ENCODE measurements at places on chromosomes 16 and 17.

GRCh38 chr17:74603037-74603635 is 11.1 kb upstream of the CD300LD start:
- DNase-seq, result no peak

GRCh38 chr17:14461227-14461548 is 160.3 kb downstream of the HS3ST3B1 start:
- DNase-seq, result no peak

DNA sequence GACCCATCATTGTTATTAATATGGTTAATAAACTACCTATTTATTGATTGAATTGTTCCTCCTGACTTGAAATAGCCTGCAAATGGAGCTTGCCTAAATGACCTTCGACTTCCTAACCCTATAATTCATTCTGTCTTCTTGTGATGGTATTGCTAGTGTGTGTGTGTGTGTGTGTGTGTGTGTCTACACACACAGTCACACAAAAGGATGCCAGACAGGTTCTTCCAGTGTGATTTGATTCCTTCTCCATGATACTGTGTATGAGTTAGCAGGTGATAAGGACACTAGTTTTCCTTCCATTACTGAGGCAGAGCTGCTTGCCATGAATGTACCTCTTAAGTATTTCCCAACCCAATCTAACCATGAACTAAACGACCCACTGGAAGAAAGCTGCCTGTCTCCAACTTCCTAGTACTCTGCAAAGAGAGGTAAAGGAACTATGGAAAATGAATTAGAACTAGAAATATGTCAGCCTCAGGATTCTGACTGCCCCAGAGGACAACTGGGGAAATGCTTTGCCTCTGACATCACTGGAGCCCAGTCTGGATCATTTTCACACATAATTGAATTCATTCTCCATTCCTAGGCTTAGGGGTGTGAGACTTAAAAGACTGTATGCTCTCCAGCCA is 3.5 kb upstream of the CDC6 start:
- DNase-seq, result peak; percentile 49

GRCh38 chr16:12327971-12328726 is 351.6 kb downstream of the SNX29 start:
- DNase-seq, result no peak

GRCh38 chr17:33229499-33229898 is 63.6 kb downstream of the ASIC2 start:
- DNase-seq, result no peak

GRCh38 chr16:87821376-87822107 is 47.8 kb downstream of the SLC7A5 start:
- no peak for DNase-seq

GRCh38 chr17:81037798-81038733 is 3.1 kb downstream of the BAIAP2 start:
- DNase-seq, result no peak

- peak; percentile 49 for DNase-seq
Observed at GRCh38 chr16:86072328-86073102, 173.6 kb downstream of the IRF8 start.

- DNase-seq, result no peak
Observed at GRCh38 chr16:60608971-60609370, 1427.3 kb downstream of the CDH8 start.

GRCh38 chr16:5490499-5490898 is 392.9 kb upstream of the EEF2KMT start:
- DNase-seq, result no peak

DNA sequence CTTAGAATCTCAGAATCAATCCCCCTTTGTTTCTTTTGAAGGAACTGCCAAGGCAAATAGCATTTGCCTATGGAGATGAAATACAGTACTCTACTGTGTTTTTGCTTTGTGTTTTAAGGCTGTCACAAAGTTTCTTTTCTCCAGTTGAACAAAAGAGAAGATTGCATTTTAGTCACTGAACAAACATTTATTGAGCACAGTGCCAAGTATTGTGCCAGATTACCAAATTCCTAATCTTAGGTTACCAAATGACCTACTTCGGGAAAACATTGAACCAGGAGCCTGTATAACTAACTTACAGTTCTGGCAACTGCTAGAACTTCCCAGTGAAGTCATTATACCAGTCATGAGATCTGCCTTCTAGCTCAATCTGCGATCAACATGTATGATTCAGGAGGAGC is 3.0 kb upstream of the UBB start:
- no peak for DNase-seq

GRCh38 chr16:13041646-13042290 is 140.4 kb downstream of the SHISA9 start:
- DNase-seq, result no peak

DNA sequence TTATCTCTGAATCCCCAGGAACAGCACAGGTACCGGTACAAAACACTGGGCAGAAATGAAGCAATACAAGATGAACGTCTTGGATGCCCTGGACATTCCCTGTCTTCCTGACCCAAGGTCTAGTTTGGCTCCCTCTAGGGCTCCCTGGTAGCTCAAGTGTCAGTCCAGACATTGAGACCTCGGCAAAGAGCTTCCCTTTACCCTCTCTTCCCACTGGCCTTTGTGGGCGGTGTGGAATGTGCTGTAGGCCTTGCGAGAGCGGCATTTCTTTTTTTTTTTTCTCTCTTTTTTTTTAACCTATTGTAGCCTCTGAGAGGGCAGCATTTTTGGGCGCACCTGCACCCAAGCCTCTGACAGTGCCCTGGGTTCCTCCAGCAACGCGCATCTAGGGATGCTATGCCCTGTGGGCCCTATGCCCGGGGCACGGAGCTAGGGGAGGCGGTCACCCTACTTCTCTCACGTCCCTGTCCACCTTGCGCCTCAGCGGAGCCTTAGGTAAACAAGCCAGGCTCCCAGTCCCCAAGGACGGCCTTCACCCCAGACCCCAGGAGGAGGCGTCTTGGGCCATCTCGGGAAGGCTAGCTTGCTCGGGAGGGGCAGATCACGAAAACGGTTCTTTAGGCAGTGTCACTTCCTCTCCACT is 1.2 kb upstream of the NFATC3 start:
- DNase-seq, result no peak

DNA sequence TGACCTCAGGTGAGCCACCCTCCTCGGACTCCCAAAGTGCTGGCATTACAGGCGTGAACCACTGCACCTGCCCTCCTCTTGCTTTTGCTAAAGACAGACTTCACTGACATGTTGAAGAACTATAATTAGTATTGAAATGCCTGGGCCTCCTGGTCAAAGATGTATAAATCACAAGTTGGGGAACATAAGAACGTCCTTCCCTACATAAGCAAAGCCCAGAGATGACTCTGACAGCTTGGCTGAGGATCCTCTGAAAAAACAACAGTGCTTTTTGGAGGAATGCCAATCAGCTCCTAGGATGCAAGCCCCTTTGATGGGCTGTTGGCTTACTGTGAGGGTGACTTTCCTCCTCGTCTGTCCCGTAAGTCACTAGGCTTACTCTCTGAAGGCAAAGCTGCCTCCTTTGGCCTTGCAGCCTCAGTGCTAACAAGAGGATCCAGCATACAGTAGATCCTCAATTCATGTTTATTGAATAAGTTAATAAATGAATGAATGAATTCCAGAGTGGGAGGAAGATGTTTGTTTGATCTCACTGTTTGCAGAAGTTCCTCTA is 6.3 kb downstream of the APOH start:
- DNase-seq, result no peak

GRCh38 chr17:17883801-17884200 is 47.0 kb upstream of the SREBF1 start:
- DNase-seq, result no peak

- no peak for DNase-seq
Observed at GRCh38 chr17:40097087-40097486, 3.3 kb downstream of the NR1D1 start.

DNA sequence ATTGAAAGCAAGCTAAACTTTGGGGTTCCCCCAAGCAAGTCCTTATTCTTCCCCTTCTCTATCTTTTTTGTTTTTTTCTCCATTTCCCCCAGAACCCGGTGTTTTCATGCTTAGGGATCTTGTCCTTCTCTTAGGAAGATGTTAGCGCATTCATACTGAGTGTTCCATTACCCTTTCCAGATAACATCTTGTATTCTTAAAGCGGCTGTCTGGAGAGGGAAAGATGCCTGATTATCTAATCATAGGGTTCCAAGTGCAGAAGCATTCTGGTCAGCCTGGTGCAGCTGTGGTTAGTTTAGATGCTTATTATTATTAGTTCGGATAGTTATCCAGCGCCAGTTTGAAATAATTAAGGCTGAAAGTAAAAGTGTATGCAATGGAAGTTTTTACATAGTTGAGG is 2.0 kb downstream of the TOM1L1 start:
- no peak for DNase-seq

GRCh38 chr17:60067871-60068270 is 10.8 kb downstream of the HEATR6 start:
- DNase-seq, result no peak

DNA sequence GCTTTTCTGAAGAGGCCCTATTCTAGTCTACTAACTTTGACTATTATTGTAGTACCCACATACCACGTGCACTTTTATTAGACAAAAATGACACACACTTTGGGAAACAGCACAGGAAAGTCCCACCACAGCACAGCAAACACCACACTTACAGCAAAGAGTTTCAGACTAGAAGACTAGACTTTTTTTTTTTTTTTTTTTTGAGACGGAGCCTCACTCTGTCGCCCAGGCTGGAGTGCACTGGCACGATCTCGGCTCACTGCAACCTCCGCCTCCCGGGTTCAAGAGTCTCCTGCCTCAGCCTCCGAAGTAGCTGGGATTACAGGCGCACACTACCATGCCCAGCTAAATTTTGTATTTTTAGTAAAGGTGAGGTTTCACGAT is 20.1 kb downstream of the YWHAE start:
- DNase-seq, result no peak

GRCh38 chr17:81831957-81832607 is 1.0 kb downstream of the MCRIP1 start:
- DNase-seq, result no peak

DNA sequence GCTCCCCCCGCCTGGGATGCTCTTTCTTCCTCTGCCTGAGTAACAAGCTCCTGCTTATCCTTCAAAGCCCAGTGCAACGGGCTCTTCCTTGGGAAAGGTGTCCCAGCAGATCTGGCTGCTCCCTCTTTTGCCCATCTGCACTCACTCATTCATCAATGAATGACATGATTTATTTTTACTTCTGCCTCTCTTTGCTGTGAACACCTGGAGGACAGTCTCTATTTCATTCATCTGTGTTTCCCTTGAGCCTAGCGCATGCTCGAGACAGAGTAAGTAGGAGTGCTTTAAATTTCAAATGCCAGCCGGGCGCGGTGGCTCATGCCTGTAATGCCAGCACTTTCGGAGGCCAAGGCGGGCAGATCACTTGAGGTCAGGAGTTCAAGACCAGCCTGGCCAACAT is 22.0 kb upstream of the GINS2 start:
- DNase-seq, result no peak

GRCh38 chr16:85665929-85666328 is 22.8 kb downstream of the GINS2 start:
- no peak for DNase-seq

DNA sequence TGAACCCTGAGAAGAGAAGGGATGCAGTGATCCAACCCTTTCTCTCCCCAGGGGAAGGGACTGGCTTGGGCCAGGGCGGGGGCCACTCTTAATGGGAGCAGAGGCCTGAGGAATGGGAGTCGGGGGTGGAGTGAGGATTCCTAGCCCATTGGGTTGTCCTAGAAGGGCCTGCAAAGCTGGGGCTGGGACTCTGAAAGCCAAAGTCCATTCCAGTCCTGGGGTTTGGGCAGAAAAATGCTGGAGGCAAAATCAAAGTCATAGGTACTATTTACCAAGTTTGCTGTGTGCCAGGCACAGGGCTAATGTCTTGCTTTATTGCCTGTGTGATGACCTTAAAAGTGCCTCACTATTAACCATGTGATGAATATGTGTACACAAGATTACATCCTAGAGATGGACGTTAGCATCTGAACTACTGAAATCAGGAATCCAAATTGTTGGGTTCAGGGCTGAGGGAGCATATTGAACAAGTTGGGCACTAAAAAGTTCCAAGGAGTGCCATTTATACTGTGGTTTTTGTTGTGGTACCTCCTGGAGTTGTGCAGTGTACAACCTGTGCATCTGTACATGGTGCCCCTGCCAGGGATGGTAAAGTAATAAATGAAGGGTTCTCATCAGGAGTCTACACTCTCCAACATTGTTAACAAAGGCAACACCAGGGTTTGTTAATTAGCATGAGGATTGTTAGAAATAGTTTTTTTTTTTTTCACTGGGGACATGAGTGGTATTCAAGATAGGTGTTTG is 84.4 kb upstream of the NKD1 start:
- DNase-seq, result no peak
